D721Med (cell line): ENCODE measurements at places on chromosomes 3 and 15.

GRCh38 chr3:129358177-129358771 lies 70.2 kb downstream of the EFCAB12 start:
- no peak for DNase-seq

GRCh38 chr15:82792068-82792467 lies 13.8 kb downstream of the FSD2 start:
- no peak for DNase-seq

DNA sequence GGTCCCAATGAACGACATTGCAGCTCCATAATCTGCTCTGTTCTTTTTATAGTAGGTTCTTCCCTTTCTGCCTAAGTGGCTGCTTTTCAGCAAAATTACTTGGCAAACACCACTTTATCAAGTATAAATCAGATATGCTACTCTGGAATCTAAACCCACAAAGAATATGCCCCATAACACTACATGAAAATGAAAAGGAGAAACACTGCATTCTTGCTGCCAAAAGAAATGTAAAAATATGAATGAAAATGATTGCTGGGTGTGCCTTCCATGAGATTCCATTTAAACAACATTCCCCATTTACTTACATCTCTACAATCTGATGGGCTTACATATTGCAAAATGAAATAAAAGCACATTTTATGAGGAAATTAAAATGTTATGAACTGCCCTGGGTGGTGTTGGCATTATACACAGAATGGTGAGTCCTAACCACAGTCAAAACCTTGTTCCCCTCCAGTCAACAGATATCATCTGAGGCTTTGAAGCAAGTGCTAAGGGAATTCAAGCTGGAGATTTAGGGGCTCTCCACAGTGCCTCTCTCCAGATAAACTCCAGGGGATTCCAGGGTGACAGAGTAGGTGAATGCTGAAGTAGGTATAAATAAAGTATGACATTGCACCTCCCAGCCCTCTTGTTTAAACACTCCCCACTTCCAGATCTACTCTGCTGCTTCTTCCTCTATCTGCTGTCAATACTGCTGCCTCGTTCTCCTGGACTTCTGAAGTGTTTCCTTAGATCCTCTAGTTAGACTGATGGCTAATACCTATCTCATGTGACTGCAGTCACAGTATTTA lies 136.5 kb downstream of the RORA start:
- DNase-seq = no peak

GRCh38 chr3:101689286-101689685 lies 2.8 kb upstream of the RPL24 start:
- DNase-seq = no peak

DNA sequence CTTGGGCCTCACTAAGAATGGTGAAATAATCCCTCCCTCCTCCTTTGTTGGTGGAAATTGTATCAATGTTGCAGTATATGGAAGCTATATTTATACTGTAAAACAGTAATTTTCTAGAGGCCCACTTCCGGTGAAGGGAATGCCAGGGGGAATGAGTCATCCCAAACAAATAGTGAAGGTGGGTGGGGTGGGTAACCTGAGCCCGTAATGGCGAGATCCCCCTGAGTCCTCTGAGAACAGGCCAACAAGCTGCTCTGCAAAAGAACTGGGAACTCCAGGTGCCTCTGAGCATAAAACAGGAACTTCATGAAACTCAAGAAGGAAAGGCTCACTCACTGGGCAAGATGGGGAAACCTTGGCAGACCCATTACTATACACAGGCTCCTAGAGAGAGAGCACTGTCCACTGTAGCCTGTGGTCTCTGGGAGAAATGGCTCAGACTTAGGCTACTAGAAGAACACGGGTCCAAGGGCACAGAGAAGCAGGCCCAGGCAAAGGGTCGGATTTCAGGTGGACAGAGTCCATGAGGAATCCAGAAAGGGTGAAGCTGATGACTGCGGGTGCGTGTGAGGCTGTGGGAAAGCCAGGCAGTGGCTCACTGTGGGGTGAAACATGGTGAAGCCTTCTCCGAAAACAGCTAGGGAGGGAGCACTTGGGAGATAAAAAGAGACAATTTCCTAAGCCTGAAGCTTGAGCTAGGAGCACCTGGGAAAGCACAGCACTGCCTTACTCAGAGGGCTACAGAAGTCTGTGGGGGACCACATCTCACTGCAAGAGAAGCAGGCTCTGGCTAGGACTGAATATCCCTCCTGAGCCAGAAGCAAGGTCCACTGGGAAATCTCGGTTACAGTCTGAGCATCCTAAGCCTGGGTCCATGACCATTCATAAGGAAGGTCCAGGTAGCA lies 19.8 kb downstream of the LARP6 start:
- no peak for DNase-seq

DNA sequence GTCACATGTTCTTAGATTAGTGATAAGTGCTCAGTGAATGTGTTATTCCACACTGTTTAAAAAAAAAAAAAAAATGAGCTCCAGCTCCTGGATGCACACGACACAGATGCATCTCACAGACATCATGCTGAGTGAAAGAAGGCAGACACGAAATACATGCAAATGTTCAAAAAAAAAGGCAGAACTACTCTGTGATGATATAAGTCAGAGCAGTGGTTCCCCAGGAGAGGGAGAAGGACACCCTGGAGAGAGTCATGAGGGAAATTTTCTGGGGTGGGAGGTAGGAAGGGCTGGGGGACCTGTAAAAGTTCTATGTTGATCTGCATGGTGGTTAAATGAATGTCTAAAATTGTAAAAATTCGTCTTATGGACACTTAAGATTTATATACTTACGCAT lies 4.3 kb downstream of the CSRNP1 start:
- DNase-seq = no peak

DNA sequence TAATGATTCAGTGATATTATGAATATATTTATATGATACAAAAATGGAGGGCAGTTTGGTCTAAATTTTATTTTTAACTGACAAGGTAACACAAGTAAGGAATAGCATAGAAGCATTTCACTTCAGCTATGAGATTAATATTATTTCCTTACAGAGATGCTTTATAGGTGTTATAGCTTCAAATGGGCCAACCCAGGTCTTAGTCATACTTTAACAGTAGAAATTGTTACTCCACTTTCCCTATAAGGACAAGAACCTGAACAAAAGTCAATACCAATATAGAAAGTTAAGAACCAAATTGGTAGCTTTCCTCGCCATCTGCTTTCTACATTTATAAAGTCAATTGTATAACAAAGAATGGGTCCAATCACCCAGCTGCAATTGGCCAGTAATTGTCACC lies 570.6 kb downstream of the FOXP1 start:
- DNase-seq = no peak

DNA sequence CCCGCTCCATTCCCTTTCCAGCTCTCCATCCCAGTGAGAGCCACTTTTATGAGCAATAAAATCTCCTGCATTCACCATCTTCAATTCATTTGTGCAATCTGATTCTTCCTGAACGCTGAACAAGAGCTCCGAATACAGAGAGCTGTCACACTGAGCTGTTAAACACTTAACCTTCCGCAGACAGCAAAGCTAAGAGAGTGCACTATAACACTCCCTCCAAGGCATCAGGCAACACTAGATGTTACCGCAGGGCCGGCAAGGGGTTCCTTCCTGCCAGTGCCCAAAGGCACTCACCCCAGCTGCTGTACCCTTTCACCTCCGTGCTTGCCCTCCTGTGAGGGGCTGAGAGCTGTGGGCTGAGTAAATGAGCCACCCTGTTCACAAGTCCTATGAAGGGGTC lies 85.6 kb downstream of the BCHE start:
- no peak for DNase-seq

- DNase-seq = no peak
Observed at GRCh38 chr3:162015856-162016255, 519.2 kb downstream of the OTOL1 start.

GRCh38 chr15:69755551-69756310 lies 303.1 kb downstream of the RPLP1 start:
- no peak for DNase-seq

GRCh38 chr3:132321304-132321703 lies 4.1 kb downstream of the ACP3 start:
- no peak for DNase-seq

DNA sequence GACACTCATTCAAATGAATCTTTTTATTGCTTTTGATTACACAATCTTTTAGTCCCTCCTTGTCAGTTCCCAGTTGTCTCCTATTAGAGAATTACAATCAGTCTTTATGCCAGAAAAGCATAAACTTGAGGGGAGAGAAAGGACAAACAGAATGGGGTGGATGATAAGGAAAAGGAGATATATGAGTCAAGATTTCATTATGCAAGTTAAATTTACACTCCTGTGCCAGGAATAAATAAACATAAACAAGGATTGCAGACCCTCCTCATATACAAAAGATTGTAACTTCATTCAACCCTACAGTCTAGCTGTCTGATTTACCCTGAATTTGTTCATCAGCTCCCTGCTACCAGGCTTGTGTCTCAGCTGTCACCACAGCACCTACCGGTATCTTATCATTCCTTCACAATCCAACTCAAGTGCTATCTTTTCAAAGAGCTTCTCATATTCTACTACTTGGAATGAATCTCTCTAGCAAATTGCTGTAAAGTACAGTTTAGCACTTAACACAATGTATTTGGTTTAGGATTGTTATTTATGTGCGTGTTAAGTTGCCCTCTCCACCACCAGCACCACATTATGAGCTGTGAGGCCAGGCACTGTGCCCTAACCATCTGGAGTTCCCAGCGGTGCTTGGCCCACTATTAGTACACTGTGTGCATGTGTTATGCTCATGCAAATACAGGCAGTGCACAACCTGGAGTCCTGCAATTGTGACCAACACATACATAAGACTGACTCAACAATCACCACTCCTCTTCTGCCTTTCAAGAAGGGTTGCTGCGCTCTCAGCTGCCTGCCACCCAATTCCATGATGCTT lies 504.1 kb downstream of the TBL1XR1 start:
- DNase-seq = no peak

- DNase-seq = no peak
Observed at GRCh38 chr3:71462586-71462985, 120.9 kb downstream of the FOXP1 start.

- no peak for DNase-seq
Observed at GRCh38 chr3:9347887-9348286, 15.0 kb upstream of the THUMPD3 start.

DNA sequence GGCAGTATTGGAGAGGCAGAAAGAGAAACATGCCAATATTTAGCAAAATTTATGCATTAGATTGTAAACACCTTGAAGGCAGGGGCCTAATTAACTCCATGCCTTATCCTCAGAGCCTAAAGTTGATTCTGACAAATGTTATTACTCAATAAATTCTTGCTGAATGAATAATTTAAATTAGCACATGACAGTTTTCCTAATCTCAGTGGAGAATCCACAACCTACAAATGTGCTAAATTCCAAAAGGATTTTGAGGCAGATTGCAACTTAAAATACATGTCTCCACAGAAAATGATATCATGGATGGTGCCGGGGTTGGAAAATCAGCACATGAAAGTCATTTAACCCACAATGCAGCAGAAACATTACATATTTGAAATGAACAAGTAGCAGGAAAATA lies 41.1 kb upstream of the NANOGP8 start:
- DNase-seq = no peak

GRCh38 chr3:153032891-153033290 lies 129.1 kb upstream of the RAP2B start:
- no peak for DNase-seq

DNA sequence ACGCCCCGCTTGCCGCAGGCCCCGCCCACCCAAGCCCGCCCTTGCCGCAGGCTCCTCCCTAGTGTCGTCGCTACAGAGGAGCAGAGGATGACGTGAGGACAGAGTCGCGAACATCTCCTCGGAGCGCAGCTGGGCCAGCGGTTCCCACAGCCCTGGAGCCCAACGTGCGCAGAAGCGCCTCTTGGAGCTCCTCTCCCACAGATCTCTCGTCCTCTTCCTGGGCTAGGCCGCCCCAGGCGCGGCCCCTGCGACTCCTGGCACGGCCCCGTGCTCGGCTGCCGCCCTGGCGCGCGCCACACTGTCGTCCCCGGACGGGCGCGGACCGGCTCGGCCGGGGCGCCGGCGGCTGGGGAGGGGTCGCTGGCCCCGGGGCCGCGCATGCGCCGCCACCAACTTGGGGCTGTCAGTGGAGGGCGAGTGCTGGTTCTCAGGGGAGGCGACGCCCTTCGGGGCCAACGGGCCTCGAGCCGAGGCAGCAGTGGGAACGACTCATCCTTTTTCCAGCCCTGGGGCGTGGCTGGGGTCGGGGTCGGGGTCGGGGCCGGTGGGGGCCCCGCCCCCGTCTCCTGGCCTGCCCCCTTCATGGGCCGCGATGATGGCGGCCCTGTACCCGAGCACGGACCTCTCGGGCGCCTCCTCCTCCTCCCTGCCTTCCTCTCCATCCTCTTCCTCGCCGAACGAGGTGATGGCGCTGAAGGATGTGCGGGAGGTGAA lies at the start of gene TRPC1:
TRPC1 (plus strand) TSS at position 67 of the 714 bp plus-strand sequence; CDS start at position 593, 526 bp downstream.
- DNase-seq = peak; percentile 73

DNA sequence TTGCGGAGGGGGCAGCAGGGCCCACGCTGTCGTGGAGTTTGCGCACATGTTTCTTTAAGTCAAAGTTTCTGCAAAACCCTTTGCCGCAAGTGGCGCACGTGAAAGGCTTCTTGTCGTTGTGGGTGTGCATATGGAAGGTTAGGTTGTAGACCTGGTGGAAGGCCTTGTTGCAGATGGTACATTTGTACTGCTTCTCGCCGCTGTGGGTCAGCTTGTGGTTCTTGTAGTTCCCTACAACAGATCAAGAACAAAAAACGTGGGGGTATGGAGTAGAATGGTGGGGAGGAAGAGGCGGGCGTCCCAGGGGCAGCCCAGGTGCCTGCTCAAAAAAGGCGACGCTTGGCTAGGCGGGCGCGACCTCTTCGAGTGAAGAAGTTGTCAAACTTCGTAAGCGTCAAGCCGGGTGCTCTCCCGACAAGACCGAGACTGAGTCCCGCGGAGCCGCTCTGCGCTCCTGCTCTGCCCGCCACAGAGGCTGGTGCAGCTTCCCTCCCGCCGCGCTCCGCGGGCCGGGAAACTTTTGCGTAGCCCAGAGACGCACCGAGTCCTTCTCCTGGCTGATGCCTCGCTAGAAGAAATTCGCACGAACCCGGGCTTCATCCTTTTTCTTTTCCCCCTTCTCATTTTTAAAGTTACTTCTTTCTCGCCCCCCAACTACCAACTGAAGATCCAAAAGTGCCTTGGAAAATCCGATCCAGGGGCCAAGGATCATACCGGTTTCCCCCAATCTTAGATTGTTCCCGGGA lies 3.1 kb downstream of the FEZF2 start:
- DNase-seq = no peak

- no peak for DNase-seq
Observed at GRCh38 chr15:45468294-45468693, 54.3 kb downstream of the SLC30A4 start.

- no peak for DNase-seq
Observed at GRCh38 chr3:55523471-55523870, 36.4 kb upstream of the WNT5A start.

GRCh38 chr3:30549600-30549999 lies 56.8 kb upstream of the TGFBR2 start:
- no peak for DNase-seq

GRCh38 chr15:74573987-74574386 lies 33.0 kb downstream of the ARID3B start:
- no peak for DNase-seq

DNA sequence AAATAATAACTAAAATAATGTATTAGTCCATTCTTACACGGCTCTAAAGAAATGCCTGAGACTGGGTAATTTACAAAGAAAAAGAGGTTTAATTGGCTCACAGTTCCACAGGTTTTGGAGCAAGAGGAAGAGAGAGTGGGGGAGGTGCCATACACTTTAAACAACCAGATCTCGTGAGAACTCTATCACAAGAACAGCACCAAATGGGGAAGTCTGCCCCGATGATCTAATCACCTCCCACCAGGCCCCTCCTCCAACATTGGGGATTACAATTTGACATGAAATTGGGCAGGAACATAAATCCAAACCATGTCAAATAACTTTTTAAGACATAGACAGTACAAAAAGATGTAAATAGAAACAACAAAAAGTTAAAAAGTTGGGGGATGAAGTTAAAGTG lies 63.2 kb downstream of the ILDR1 start:
- no peak for DNase-seq
